ENCODE measurements at places on chromosomes 12 and 14.

DNA sequence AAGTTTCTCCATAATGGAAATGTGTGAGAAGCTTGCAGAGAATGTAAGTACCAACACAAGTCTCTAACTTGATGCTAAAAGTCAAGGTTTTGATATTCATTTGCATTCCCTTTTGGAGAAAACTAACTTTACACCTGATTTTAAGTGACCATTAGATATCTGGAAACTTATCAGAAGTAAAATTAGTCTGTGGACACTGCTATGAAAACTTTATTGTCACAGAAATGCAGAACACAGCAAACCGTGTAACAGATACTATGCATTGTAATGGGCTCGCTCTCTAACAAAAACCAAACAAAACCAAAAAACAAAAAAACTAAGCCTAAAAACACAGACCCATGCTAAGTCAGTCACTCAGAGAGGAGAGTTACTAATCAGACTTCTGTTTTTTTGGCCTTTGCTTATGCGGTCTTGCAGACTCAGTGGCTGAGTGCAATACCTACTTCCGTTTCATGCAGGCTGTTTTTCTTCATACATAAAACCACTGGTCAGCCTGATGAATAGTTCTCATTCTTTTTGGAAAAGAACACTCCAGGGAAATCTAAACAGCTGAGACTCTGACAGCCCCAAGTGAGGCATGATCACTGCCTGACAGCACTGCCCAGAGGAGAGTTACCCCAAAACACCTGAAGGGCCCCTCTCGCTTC, 35.7 kb downstream of the NRDE2 start:
- no peak for DNase-seq

- DNase-seq, result no peak
Measured at GRCh38 chr12:131112021-131112420, 158.3 kb downstream of the ADGRD1 start.

GRCh38 chr12:14362352-14362751, 3.1 kb upstream of the ATF7IP start:
- DNase-seq, result peak; percentile 37

DNA sequence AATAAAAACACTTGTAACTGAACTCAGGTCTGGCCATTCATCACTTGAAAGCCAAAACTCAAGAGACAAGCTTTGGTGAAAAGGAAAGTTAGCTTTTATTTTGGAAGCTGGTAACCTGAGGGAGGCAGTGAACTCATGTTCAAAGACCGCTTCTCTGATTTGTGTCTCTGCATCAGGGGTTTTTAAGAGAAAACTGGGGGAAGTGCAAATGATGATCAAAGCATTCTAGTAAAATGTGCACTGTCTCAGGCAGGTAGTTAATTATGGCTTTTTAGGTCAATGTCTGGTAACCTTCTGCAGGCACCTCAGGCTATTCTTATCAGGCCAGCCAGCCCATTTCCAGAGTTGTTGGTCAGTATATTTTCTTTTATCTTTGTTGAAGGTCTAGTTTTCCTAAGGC, 162.2 kb downstream of the SYT10 start:
- DNase-seq, result no peak

DNA sequence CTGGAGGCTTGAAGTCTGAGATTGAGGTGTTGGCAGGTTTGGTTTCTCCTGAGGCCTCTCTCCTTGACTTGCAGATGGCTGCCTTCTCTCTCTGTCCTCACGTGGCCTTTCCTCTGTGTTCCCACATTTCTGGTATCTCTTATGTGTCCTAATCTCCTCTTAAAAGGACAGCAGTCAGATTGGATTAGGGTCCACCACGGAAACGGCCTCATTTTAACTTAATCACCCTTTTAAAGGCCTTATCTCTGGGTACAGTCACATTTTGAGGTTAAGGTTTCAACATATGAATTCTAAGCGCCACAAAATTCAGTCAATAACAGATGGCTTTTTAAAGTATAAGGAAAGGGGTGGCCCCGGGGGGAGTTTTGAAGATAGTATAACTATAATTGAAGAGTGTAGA, 33.5 kb downstream of the UNC79 start:
- DNase-seq, result no peak

- DNase-seq, result no peak
Measured at GRCh38 chr14:51317373-51317772, 77.3 kb downstream of the TMX1 start.

All from GM13976 (cell line).